Hematopoietic multipotent progenitor cell treated with erythropoietin and hydrocortisone succinate and interleukin-3 and kit ligand, for 4 days (in vitro differentiated cells): ENCODE measurements at places on chromosomes 12 and 14.

GRCh38 chr12:75177997-75178396, 31.6 kb downstream of the KCNC2 start:
- no peak for DNase-seq

DNA sequence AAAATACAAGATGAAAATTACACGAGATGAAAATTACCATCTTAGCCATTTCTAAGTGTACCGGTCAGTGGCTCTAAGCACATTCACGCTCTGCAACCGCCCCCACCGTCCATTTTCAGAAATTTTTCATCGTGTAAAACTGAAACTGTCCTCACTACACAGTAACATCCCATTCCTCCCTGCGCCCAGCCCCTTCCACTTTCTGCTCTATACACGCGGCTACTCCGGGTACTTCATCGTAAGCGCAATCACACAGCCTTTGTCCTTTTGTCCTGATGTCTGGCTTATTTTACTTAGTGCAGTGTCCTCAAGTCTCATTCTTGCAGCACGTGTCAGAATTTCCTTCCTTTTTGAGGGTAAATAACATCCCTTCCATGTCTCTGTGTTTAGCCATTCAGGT, 3.6 kb upstream of the GPR132 start:
- DNase-seq = no peak

DNA sequence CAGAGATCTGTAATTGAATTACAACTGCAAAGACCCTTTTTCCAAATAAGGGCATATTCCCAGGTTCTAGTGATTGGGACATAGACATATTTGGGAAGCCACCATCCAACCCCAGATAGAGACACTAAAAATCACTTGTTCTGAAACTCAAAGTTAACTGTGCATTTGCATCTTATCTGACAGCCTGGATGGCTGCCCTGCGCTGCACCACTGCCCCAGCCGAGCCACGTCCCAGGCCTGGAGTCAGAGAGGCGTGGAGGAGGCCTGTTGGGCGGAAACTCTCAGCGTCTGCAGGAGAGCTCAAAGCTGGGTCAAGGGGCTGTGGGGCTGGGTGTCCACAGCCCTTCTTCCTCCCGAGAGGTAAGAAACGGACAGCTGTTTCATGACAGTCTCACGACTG, 124.4 kb downstream of the RIMBP2 start:
- no peak for DNase-seq

GRCh38 chr12:113190761-113191160, 5.2 kb downstream of the RITA1 start:
- DNase-seq = peak; percentile 88

DNA sequence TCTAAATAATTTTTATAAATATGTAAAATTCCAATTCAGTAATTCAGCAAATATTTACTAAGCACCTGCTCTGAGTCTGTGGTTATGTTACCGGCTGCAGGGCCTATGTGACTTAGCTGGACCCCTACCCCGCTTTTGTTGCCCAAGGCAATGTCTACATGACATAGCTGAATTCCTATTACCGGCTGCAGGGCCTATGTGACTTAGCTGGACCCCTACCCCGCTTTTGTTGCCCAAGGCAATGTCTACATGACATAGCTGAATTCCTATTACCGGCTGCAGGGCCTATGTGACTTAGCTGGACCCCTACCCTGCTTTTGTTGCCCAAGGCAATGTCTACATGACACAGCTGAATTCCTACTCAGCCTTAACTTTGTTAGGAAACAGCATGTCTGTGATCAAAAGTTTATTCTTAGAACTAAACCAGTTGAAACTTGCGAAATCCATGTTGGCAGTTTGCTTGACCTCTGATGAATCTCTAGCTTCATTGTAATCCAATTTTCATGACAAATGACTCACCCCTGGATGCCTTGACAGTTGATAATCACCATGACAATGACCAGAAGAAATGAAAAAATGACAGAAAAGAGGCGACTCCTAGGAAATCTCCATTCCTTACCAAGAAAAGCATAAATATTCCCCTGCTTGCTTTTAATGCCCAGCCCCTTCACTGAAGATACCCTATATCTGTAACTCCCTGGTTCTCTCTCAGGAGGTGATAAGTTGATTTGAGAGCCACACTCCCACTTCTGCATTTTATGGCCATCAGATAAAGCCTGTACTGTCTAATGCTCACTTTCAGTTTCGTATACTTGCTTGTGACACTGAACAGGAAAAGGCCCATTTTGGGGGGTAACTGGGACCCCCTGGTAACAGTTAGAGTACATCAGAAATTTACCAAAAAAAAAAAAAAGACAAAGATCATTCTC, 148.4 kb upstream of the SYT10 start:
- DNase-seq = peak; percentile 89

DNA sequence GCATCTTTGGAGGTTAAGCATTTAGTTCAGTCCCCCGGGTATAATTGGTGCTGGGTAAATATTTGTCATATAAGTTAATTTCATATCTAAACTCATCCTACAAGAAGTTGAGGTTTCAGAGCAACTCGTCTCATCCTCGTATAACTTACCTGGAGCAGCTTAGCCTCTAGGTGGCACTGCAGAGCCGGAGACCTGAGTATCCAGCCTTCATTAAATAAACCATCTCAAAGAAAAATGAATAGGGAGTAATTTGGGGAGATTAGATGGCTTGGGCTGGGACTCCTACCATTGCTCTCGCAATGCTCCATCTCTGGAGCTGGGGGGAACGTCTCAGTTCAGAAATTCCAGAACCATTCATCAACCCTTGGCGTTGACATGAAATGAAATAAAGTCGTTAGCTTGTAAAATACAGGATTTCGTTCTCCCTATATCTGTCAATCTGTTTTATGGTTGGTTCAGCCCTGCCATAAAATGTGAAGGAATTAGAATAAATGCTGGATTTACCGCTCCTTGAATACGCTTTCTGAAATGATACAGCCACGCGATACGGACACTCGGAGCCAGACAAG, 122.9 kb upstream of the TMEM132D start:
- DNase-seq = peak; percentile 58

- DNase-seq = peak; percentile 62
Observed at GRCh38 chr12:124531281-124531745, 36.1 kb downstream of the NCOR2 start.

- no peak for DNase-seq
Observed at GRCh38 chr14:68040633-68041369, 221.2 kb downstream of the RAD51B start.

DNA sequence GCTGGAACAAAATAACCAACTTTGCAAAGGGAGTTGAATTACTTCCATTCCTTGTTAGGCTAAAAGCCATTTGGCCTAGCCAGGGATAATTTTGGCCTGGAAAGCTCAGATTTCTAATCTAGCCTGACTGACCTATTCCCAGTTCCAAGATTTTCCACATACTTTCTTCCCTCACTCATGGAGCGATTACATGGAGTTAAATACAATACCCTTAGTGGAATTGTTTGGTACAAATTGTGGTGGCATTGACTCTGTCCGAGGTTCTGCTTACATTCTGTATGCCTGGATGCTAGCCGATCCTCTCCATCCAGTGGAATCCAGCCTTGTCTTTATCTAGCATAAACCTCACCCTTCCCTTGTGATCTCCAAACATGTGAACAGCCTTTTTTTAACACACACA, 965.1 kb downstream of the DIO2 start:
- no peak for DNase-seq

DNA sequence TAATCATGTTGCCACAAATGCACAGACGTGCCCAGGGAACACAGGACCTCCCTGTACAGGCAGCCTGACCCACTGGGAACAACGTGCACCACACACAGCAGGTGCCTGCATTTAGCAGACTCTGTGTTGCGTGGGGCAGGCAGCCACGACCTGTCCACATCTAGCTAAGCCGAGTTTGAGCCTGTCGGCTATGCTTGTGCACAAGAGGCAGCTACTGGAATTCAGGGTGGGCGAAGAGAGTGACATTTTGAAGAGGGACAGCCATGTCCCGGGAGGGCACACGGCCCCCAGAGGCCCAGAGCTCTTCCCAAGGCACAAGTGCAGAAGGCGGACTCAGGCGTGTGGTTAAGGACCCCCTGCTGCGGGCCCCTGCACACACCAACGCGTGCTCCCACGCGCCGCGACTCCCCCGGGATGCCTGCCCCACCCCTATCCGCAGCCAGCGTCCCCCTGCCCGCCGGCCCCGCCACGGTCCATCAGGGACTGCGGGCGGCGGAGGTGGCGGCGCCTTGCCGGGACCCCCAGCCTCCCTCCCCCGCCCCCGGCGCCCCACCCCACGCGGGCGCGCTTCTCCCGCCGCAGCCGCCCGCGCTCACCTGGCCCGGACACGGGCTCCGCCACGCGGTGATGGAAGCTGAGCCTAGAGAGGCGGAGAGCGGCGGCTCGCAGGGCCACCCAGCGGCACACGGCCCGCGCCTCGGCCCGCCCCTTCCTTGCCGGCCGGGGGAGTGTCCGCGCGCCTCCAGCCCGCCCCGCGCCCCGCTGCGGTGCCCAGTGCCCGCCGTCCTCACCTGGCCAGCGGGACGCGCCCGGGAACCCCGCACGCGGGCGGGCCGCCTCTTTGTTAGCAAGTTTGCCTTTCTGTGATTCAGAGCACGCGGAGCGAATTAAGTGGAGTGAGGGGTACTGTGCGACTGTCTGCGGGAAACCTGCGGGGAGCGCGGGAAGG, 125.3 kb upstream of the PRMT8 start:
- DNase-seq = peak; percentile 5

GRCh38 chr12:64791036-64791435, 31.8 kb upstream of the GNS start:
- no peak for DNase-seq

GRCh38 chr12:27865421-27865820, 85.4 kb upstream of the MANSC4 start:
- peak; percentile 41 for DNase-seq

DNA sequence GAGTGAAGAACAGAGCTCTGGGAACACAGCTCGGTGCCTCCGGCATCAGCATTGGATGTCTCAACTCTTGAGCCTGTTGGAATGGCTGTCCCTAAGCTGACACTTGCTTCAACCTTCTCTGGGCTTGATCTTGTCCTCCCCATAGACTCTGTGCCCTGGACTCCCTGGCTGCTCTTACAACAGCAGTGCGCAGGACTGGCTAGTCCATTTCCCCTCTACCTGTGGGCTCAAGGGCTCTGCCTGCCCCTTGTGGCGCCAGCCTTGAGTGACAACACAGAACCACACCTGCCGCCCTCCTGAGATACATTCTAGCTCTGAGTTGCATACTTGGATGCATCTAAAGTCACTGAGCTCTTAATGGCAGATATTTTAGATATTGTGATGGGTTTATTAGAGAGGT, 6.2 kb downstream of the CRADD start:
- no peak for DNase-seq

DNA sequence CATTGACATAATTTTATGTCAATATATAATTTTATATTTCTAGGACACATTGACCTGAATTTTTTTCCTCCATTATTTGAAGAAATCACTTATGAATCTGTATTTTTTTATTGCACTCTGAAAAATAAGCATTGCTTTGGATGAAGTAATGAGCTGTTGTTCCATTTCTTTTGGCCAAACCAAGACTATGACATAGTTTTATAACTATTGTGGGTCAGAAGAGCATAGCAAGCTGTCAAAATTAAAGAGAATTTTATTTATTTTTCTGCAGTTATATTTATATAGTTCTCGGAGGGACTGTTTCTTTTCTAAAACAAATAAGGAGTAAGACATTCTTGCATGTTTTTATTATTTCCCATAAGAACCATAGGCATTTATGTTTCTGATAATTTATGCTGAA, 8.5 kb downstream of the C12orf75 start:
- DNase-seq = no peak

DNA sequence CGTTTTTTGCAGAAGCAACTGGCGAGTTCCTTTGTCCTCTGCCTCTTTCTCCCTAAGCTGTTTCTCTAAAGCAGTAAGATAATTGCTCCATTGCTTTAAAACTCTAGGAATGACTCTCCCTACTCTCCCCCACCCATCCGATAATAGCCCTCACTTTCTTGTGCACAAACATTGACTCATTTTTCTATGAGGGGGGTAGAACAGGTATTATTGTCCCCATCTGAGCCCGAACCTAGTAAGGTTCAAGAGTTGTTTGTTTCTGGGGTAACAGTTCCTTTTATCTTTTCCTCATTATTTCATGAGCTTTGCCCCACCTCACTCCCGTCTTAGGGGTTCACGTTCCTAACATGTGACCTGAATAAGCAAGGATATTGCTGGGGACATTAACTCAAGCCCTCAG, 190.6 kb downstream of the EMP1 start:
- no peak for DNase-seq

GRCh38 chr14:97408937-97409815, 612.0 kb downstream of the VRK1 start:
- no peak for DNase-seq

DNA sequence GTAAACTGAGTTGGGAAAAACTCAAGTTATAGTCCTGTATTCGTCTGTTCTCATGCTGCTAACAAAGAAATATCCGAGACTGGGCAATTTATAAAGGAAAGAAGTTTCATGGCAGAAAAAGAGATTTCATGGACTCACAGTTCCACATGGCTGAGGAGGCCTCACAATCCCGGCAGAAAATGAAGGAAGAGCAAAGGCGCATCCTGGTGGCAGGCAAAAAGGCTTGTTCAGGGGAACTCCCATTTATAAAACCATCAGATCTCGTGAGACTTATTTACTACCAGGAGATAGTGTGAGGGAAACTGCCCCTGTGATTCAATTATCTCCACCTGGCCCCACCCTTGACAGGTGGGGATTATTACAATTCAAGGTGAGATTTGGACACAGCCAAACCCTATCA, 292.6 kb upstream of the SYT1 start:
- DNase-seq = no peak

DNA sequence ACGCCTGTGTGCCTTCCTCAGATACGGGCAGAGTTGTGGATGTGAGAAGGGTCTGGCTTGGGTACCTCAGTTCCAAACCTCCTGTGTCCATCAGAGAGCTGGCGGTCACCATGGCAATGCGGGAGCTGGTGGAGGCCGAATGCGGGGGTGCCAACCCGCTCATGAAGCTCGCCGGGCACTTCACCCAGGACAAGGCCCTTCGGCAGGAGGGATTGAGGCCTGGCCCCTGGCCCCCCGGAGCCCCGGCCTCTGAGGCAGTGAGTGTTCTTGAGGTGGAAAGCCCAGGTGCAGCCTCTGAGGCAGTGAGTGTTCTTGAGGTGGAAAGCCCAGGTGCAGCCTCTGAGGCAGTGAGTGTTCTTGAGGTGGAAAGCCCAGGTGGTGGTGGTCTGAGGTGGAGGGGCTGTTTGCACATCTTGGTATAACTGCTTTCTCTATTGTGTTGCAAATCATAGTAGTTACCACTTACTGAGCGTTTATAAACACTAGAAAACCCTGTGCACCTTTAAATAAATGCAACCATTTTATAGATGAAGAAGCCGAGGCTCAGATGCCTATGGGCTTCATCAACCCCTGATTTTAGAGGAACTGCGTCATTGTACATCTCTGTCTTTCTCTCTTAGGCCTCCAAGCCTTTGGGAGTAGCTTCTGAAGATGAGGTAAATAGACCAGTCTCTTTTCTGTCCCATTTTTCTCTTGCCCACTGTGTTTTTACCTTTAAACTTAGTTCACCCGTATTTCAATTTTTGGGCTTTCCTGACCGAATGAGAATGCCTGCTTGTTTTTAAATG, 976 bp downstream of the PEX5 start:
- peak; percentile 31 for DNase-seq

DNA sequence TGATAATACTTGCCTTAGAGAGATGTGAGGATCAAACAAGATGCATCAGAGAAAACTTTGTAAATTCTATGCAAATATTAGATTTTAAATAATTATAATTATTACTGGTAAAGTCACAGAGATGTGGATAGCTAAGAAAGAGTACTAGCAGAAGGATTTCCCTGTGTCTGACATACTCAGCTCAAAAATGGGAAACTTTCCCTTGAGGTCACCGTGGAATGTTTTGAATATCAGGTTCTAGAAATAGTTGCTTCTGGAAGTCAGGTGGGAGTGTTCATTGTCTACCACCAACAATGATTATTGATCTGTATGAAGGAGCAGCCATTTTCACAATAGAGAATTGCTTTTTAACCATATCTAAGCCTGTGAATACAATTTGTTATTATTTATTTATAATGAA, 71.7 kb downstream of the FLRT2 start:
- no peak for DNase-seq
